Activated T-helper 1 cell treated with Interleukin-2 at 50 U/mL for 16 hours (primary cell): ENCODE measurements at places on chromosomes 4 and X.

DNA sequence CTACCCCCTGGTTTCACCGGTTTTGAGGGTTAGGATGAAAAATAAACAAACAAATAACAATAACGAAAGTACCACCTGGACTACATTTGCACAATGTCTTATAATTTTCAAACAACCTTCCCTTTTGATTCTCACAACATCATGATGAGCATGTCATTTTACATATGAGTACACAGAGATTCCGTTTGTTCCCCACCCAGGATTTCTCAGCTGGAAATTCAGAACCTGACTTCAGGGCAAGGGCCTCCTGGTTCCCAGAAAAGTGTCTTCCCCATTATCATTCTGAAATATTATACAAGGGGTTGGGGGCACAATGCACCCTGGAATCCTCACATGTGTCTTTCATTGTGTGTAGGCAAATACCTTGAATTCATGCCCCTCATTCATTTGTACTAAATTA, 135.8 kb upstream of the NOCT start:
- DNase-seq: no peak

GRCh38 chr4:42716996-42717395, 60.1 kb upstream of the ATP8A1 start:
- DNase-seq: no peak

- no peak for DNase-seq
Observed at GRCh38 chrX:124030520-124030919, 69.0 kb downstream of the STAG2 start.

GRCh38 chr4:56181140-56181953, 205.9 kb downstream of the AASDH start:
- DNase-seq: no peak

DNA sequence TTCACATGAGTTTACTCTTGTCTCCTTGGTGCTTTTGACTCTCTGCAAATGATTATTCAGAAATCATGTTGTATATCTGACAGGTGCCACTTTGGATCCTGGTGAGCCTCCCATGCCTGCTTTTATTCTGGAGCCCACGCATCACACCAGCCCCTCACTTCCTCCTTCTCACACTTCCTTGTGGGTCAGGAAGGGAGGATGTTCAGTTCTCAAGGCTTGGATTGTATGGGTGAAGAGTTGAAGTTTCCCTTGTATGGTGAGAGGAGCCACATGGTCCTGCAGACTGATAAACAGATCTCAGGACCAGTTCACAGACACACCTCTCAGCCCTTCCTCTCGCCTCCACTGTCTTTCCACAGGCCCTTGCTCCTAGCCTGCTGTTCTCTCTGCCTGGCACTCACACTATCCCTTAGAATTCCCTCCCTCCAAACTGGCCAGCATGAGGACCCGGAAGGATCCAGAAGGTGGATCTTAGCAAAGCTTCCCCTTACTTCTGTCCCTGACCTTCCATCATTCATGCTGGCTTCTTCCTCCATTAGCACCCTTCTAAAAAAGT, 92.1 kb downstream of the STK32B start:
- no peak for DNase-seq

GRCh38 chr4:139048026-139048425, 32.4 kb downstream of the NOCT start:
- no peak for DNase-seq

- no peak for DNase-seq
Observed at GRCh38 chr4:98602270-98602669, 56.1 kb downstream of the TSPAN5 start.

DNA sequence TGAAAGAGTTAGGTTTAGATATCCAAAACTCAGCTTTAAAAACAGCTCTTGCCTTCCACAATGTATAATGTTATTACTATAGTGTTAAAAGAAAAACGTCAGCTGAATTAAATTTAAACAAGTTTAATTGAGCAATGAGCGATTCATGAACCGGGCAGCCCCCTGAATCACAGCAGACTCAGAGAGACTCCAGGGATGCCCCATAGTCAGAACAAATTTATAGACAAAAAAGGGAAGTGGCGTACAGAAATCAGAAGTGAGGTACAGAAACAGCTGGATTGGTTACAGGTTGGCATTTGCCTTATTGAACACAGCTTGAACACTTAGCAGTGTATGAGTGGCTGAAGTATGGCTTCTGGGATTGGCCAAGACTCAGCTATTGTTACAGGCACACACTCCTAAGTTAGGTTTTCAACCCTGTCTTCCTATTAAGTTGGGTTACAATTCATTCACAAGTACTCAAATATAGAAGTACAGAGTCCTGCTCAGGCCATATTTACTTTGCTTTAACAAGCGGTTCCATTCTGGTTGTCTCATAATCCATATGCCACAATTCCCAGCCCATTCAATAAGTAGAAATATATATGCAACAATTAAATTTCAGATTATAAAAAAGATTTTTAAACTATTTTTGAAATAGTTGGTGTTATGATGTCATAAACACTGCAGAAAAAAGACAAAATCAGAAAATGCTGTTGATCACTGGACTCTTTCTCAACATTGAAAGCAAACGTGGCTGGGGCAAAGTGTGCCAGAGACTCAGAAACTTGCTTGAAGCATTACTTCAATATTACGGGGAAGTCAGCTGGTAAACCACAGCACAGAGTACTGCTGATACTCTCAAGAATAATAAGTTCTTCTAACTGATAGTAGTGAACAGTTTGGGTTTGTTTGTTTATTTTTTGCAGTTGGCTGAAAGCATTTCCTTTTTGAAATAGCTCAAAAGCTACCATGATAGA, 459.7 kb downstream of the RAB28 start:
- DNase-seq: no peak

- peak; percentile 5 for DNase-seq
Observed at GRCh38 chrX:75746891-75747639, 38.0 kb downstream of the MAGEE2 start.

GRCh38 chr4:92299152-92299551, 4.6 kb upstream of the GRID2 start:
- no peak for DNase-seq

DNA sequence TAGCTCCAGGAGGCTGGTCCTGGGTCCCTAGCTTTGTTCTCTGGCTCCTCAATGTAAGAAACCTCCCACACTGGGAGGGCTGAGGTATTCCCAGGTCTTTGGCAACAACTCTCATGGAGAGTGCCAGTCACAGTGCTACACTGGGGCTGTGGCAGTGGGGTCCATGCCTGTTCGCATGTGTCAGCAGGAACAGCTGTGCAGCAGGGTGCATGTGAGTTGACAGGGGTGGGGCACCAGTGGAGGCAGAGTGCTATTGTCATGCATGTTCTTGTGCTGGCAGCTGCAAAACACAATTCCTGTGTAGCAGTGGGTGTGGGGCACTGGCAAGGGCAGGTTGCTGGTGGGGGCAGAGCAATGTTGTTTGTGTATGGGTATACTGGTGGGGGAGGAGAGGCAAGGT, 246.0 kb downstream of the CXXC4 start:
- no peak for DNase-seq

DNA sequence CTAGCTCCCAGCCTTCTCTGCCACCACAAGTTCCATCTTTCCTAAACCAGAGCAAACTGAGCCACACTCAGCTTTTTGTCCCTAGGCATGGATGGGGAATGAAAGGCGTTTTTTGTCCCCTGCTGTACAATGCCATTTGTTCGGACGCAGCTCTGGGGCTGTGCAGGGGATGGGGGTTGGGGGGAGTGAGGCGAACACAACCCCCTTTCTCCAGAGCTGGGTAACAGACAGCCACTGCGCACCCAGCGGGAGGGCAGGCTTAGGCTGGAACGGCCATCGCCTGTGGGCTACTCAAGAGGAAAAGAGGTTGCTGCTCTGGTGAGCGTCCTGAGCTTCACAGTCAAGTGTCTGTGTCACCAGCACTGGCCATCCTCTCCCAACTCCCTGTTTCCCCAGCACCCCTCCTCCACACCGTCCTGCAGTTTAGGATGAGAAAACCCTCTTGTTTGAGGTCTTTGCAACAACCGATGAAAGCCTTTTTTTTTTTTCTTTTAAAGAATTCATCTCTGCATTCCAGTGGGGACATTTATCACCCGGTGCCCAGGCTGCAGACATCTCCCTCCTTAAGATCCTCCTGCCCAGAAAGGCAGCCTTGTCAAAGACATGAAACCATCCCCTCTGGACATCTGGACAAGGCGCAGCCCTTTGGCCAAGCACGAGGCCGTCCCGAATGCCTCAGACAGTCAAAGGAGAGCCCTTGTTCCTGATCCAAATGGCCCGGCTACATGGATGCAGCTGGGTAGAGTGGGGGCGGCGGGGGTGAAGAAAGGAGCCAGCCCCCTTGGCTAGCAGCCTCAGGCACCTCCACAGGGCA, 419.6 kb downstream of the BCOR start:
- no peak for DNase-seq

DNA sequence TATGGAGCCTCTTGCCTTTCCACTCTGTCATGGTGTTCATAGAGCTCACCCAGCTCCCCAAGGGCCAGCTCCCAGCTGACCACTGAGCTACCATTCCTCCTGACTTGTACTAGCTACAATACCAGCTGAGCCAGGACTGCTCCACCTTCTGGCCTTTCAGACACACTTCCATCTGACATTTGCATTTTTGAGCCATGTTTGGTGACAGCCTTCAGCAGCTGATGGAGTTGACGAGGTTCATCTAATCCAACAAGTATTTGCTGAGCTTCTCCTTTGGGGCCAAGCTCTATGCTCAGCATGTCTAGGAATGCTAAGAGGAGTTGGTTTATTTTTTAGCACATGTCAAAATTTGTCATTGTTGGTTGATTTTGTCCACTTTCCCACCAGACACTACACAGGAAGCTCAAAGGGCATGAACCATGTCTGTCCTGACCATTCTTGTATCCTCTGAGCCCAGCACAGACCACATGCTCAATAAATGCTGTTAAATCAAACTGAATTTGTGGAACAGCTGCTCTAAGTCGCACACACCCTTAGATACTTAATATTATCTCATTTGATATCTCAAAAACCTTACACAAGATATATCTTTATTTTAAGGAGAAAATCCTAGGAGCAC, 142.6 kb upstream of the PPARGC1A start:
- DNase-seq: no peak

DNA sequence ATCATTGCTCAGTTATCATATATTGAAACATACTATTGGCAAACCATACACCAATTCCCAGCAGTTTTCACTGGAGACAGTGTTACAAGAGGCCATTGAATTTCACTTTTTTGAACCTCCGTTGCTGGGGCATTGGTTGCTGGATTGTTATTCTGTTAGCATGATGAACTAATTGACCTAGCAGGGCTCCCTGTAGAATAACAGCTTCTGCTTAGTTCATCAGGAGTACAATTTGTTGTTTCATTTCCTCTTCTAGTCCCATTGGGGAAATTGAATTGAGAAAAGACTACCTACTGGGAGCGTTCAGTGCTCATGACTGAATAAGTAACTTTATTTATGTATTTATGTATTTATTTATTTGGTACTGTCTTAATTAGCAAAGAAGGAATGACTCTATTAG, 151.6 kb downstream of the SLIT2 start:
- DNase-seq: no peak

DNA sequence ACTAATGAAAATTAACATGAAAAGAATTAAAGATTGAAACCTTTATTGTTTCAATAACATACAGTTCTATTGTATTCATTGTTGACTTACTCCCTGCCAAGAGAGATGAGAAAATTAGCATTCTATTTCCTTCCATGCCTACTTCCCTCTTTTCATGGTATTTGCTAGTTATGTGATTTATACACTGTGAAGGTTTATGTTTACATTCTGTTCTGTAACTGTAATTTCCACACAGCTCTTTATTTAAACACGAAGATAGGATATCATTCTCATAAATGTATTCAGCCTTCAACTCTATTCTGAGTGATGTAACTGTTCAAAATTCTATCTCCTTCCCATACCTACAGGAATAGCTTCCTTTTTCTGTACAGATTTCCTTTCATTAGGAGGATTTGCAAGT, 6.6 kb downstream of the CCDC110 start:
- DNase-seq: no peak

DNA sequence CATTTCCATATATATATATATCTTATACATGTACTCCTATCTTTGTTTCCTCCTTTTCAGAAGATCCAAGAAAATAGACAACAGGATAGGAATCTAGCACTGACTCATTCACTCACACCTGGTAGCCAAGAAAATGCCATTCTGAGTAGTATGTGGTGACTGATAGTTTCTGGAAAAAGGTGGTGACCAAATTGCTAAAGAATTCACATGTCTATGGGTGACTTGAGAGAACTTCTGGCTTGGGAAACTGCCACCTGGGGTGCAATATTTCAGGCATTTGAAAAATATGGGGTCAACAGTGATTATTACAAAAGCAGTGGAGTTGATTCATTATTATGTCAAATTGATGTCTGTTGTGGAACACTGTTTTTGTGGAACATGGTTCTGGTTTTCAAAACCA, 605.1 kb downstream of the PCDH18 start:
- no peak for DNase-seq
